CD4-positive, CD25-positive, alpha-beta regulatory T cell (primary cell): ENCODE measurements at places on chromosomes 5 and 9.

DNA sequence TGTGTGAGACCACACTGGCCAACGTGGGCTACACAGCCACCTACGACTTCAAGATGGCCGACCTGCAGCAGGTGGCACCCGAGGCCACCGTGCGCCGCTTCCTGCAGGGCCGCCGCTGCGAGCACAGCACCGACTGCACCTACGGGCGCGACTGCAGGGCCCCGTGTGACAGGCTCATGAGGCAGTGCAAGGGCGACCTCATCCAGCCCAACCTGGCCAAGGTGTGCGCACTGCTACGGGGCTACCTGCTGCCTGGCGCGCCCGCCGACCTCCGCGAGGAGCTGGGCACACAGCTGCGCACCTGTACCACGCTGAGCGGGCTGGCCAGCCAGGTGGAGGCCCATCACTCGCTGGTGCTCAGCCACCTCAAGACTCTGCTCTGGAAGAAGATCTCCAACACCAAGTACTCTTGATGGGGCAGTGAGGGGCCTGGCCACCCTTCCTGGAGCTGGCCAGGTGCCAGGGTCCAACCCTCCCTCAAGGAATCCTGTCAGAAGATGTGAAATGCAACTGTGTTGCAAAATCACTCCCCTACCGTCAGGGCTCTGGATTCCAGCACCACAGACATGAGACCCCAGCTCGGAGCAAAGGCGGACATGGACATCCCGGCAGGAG is 11.1 kb downstream of the DIPK1B start:
- no peak for DNase-seq

- DNase-seq: no peak
Observed at GRCh38 chr5:72472031-72472430, 35.2 kb downstream of the ZNF366 start.

DNA sequence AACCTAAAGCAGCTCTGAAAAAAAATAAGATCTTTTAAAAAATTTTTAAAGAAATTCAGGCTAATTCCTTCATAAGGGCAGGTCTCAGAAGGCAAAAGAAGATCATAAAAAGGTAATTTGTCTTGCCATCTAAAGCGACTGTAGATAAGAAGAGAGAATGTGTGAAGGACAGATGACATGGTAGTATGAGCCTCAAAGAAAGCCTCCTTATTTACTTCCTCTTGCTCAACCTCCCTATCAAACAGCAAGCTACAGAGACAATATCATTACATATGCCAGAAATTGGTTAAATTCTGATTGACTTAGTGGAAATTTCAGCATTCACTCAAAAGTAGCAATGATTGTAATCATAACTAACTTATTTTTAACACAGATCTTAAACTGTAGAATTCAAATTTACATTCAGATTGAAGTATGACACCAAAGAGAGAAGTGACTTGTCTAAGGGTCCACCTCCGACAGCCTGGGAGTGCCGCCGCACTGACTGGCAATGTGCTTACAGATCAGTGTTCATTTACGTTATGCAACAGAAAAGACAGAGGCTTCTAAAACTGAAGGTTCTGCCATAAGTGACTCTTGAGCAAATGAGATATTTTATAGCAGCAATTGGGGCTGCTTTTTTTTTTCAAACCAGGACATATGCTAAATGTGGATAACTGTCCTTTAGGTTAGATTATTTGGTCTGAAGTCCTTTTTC is 132.0 kb downstream of the CEMIP2 start:
- no peak for DNase-seq

GRCh38 chr9:21415493-21416267 is 6.8 kb downstream of the IFNA8 start:
- DNase-seq: no peak

DNA sequence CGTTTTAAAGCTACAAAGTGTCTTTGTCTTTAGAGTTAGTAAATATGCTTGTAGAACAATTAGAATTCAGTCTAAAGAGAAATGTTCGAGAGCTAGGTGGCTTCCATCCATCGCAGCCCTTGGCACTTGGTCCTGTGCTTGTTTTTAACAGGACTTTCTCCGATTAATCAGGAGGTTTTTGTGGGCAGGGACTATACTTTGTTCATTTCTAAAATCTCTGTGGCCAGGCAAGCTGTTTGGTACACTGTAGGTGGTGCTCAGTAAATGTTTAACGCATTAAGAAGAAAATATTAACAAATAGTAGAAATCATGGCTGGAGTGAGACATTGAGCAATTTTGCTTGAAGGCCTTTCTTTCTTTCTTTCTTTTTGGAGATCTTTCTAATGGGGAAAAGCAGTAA is 20.8 kb downstream of the AGXT2 start:
- DNase-seq: no peak
